ENCODE measurements at places on chromosomes 13 and 19. TPM values are rescaled to one million over a fixed set of nuclear protein-coding genes. Genes with fewer than 3 reads are reported as not detected.

GRCh38 chr13:92451060-92451459 is 775.5 kb upstream of the GPC6 start:
- DNase-seq, result no peak

- DNase-seq, result peak; percentile 60
These were observed 1.0 kb upstream of the KRI1 start for GRCh38 chr19:10566658-10567410.

- DNase-seq, result peak; percentile 21
These were observed 23.8 kb downstream of the TEX101 start for GRCh38 chr19:43438291-43439031.

DNA sequence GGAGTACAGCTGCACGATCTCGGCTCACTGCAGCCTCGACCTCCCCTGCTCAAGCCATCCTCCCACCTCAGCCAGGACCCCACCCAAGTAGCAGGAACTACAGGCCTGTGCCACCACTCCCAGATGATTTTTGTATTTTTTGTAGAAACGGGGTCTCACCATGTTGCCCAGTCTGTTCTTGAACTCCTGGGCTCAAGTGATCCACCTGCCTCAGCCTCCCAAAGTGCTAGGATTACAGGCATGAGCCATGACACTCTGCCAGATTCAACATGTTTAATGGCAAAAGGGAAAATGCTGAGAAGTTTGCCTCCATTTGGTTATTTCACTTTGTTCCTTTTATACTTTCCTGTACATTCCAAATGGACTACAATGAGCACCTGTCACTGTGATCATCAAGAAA is 65.8 kb downstream of the ZIC5 start:
- DNase-seq, result no peak

GRCh38 chr19:1402411-1403070 is 1.2 kb upstream of the GAMT start:
- DNase-seq, result no peak

The PDX1 gene
- not detected for total RNA-seq

DNA sequence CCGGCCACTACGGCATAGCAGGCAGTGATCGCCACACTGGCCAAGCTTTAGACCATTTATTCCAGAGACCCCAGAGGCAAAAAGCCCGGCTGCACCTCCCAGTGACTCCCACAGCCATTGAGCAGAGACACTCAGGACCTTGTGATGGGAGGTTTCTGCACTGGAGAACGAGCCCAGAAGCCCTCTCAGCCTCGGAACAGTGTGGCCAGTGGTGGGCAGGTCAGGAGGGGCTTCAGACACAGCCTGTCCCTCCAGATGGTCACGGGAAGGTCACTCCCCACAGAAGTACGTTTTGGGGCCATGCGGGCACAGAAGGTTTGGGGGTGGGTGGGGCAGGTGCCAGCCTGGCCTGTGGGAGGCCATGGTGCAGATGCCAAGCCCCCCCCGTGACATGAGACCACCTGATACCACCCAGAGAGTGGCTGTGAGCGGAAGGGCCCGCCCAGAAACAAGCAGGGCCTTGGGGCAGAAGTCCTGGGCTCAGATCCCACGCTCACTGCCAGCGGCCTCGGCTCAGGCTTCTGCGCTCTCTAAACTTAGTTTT is 599 bp upstream of the F10 start:
- no peak for DNase-seq

- no peak for DNase-seq
These were observed 103.9 kb downstream of the WDFY2 start for GRCh38 chr13:51687947-51688714.

- no peak for DNase-seq
These were observed 51.3 kb downstream of the C13orf46 start for GRCh38 chr13:113922412-113923118.

DNA sequence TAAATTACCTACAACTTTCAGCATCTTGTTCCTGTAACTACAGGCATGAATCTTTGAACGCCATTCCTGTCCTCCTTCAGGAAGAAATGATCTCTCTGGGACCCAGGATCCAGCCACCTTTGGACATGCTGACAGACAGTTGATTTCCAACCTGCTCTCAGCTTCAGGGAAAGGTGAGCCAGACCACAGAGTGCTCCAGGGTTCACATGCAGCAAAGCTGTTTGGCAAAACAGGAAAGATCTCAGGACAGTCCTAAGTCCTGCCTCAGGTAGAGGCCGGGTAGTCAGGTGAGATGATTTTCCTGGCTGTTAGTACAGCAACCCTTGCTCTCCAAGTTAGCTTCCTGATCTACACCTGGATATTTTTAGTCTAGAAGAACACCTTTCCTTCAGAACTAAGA is 9.1 kb downstream of the SLC15A1 start:
- no peak for DNase-seq

The RASGRP4 gene
- total RNA-seq, result 3.6 TPM

DNA sequence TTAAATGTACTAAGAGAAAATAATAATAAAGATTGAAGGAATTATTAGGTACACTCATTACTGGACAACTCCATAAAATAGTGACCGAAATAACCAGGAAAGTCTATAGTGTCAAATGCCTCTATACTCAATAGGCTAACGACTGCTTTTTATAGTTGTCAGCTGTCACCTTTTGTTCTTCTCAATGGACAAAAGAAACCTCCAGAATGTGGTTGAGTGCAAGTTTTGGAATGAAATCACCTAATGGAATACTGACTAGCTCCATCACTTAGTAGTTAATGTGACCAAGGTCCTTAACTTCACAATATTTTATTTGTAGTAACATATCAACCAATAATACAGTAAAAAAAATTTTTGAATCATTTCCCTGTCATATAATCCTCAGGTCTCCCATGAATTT is 18.1 kb downstream of the TSC22D1 start:
- no peak for DNase-seq

GRCh38 chr19:41792513-41793413 is 3.6 kb upstream of the CEACAM3 start:
- no peak for DNase-seq

- no peak for DNase-seq
These were observed 16.0 kb downstream of the ALOX5AP start for GRCh38 chr13:30751183-30751933.

DNA sequence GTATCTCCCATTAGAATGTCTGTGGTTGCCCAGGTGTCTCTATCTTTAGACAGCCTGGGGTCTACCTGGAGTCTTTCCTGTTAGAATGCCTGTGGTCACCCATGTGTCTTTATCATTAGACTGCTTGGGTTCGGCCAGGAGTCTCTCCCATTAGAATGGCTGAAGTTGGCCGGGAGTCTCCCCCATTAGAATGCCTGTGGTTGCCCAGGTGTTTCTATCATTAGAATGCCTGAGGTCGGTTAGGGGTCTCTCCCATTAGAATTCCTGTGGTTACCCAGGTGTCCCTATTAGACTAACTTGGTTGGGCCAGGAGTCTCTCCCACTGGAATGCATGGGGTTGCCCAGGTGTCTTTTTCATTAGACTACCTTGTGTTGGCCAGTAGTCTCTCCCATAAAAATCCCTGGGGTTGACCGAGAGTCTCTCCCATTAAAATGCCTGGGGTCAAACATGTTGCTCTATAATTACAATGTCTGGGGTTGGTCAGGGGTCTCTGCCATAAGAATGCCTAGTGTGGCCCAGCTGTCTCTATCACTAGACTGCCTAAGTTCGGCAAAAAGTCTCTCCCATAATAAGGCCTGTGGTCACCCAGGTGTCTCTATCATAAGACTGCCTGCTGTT is 1448.7 kb downstream of the UQCRFS1 start:
- DNase-seq, result no peak

The NKG7 gene
- total RNA-seq, result 4.1 TPM

DNA sequence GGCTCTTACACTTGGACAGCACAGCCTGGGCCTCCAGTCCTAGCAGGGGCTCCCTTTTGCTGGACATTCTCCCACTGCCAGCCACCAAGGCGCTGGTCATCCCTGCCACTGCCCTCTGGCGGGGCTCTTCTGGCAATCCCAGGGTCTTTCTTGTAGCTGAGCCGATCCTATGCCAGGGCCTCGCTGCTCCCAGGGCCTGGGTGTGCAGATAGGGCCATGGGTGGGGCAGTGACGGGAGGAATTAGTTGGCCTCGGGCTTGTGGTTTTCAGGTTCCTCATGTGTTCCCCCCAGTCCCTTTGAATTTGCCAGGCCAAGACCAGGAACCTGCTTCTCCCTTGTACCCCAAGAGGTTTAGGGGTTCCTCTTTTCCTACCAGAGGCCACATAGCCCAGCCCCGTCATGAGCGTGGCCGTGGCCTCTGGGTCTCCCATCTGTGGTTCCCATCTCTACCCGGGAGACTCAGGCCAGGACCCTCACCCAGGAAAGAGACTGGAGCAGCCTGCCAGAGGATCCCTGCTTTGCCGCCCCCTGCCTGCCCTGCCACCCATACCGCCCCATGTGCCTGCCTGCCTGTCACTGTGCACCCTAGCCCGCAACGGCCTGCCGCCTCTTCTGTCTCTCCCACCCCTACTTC is 26.2 kb downstream of the TMED1 start:
- DNase-seq, result no peak

DNA sequence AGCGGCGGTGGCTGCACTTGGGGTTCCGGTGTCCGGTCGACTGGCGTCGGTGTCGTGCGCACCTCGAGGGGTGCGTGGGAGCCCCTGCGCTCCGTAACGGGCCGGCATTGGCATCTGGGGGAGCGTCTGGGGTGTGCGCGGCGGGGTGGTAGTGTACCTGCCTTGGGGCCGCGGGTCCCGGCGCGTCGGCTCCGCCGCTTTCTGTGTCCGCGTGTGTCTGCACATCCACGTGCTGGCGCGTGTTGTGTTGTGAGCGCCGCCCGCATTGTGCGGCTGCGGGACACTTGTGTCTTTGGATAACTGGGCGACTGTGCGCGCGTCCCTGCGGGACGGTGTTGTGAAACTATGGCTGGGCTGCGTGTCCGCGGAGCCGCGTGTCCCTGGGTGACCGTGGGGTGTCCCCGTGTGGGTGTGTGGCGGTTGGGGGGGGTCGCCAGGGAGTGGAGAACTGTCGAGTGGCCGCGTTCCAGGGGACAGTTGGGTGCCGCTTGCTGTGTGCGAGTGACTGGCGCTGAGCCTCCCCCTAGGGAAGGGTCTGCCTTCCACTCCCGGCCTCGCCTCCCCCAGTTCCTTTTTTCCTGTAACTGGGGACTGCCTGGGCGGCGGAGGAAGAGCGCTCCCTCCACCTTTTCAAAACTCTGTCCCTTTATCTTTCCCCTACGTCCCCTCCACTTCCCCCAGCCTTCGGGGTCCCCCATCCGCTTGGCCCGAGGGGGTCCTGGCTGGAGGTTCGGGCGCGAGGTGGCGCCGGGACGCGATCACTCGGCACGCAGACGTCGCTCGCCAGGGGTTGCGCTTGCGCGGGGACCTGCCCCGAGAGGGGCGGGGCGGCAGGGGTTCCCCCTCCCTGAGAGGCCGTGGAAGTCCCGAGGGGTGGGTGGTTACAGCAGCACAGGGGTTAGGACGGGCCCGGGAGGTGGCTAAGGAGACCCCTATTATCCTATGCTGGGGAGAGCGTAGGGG is 5.7 kb upstream of the NFIC start:
- peak; percentile 72 for DNase-seq

DNA sequence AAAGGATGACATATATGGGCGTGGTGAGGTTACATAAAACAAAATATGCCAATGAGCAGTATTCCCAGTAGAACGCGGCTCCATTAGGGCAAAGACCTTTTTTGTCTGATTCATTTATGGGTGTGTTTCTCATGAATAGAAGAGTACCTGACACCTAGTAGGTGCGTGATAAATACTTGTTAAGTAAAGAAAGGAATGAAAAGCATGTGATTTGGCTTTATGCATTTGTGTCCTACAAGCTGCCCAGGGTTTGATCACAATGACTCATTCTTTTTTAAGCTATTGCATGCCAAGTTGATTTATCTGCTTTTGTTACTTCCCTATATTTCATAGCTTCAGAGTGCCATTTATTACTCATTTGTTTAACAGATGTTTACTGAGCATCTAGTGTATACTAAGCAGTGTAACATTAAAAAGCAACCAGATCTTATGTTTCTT is 19.1 kb upstream of the KCTD4 start:
- no peak for DNase-seq

The ZNF665 gene
- total RNA-seq, result 5.9 TPM

The GSX1 gene
- not detected for total RNA-seq

The YJEFN3 gene
- total RNA-seq, result 3.3 TPM

GRCh38 chr13:109439813-109440212 is 346.6 kb downstream of the IRS2 start:
- no peak for DNase-seq

- DNase-seq, result no peak
These were observed 3.7 kb upstream of the SMIM17 start for GRCh38 chr19:56639217-56639616.

- no peak for DNase-seq
These were observed 6.6 kb upstream of the MLNR start for GRCh38 chr13:49213539-49213938.

GRCh38 chr19:14394167-14394566 is 12.9 kb downstream of the ADGRE5 start:
- DNase-seq, result no peak

DNA sequence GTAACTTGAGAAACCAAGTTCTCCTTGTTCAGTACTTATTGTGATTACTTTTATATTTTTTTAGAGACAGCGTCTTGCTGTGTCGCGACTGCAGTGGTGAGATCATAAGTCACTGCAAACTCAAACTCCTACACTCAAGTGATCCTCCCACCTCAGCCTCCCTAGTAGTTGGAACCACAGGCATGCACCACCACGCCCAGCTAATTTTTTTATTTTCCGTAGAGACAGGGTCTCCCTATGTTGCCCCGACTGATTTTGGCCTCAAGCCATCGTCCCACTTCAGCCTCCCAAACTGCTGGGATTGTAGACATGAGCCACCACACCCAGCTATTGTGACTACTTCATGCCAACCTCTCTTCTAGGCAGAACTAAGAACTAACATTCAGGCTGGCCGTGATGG is 8.3 kb downstream of the C19orf53 start:
- DNase-seq, result no peak

The RNF17 gene
- total RNA-seq, result 0.24 TPM

- DNase-seq, result peak; percentile 72
These were observed 42.6 kb downstream of the ZNF627 start for GRCh38 chr19:11639602-11640471.

DNA sequence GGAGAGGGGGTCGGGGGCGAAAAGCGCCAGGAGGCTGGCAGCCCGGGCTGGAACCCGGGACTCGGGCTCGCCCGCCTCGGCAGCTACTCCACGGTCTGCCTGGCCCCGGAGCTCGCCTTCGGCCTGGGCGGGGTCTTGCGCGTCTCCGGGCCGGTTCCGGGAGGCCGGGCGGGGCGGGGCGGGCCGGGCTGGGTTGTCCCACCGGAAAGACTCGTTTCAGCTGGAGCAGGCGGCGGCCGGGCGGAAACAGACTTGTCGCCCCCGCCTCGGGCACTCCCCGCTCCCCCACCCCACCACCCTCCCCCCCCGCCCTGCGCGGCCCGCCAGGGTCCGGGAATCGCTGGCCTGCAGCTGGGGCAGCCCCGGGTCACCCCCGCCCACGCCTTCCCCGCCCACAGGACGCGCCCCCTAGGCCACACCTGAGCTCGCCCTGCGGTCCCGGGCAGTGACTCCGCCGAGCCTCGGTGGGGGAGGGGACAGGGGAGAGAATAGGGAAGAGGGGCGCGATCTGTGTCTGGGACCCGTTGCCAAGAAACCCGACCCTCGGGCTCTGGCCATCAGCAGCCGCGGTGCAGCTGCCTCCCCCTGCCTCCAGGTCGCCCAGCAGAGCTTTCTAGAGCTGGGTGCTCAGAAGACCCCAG is 109.4 kb downstream of the KCTD15 start:
- DNase-seq, result no peak

The NLRP9 gene
- total RNA-seq, result not detected

Data from naive thymus-derived CD4-positive, alpha-beta T cell (primary cell).